ENCODE measurements at places on chromosomes 4 and X.
A peak's percentile ranks its signal among the peaks of the same experiment; 100 is the strongest.

- peak; percentile 37 for DNase-seq
Measured at GRCh38 chr4:82421796-82422560, 8.3 kb downstream of the HNRNPDL start.

DNA sequence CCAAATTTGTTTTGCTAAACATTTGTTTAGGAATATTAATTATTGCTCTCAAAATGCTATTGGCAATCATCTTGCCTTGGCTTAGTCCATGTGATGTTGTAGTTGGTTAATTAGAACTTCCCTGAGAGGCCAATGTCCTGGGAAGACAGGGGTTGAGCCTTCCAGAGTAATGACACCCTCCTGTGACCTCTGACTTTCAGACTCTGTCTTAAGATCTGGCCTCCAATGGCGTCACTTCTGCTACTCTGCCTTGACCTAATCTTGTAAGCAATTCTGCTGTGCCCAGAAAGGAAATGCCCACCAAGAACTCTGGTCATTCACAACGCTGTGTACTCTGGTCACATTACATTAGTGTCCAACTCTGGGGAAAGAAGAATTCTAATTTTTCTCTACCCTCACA is 111.9 kb downstream of the SH3RF1 start:
- DNase-seq: no peak

GRCh38 chrX:119290476-119290875 is 54.4 kb downstream of the PGRMC1 start:
- DNase-seq: no peak

DNA sequence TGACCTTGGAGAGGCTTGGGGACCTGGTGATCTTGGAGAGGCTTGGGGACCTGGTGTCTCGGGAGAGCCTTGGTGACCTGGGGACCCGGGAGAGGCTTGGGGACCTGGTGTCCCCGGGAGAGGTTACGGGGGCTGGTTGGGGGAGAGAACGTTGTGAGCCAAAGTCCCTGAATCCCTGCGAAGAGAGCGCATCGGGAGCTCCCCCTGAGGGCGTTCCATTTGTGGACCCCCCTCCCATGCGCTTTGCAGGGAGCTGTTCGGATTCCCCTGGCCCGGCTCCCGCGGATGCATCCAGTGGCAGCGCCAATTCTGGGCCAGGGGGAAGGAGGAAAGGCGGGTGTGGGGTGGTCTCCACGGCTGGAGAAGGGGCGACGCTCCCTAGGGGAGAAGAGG is 13.3 kb downstream of the SHOX start:
- DNase-seq: no peak

GRCh38 chr4:122412547-122412946 is 33.7 kb downstream of the ADAD1 start:
- DNase-seq: peak; percentile 28

- DNase-seq: peak; percentile 51
Measured at GRCh38 chrX:3815896-3816664, 102.6 kb upstream of the PRKX start.

DNA sequence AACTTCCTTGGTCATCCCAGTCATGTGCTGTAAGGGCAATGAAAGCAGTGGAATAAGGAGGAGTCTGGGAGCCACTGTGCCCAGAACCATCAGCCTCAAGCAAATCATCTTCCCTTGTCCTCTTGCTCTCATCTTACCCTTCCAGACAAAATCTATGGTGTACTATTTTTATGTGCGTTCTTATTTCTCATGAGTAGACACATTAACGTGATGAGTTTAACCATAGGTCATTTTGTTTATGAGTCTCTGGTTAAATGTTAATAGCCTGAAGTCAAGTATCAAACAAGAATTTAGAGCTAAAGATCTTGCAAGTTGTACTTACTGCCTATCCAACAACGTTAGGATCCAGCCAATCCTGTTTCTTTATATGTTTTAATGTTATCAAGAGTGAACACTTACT is 495.3 kb downstream of the SPRY1 start:
- DNase-seq: no peak

- DNase-seq: peak; percentile 84
Measured at GRCh38 chr4:88007304-88008121, at the start of gene PKD2. Gene PKD2 (plus strand): TSS chr4:88007635. CDS start chr4:88007734, 99 bp downstream.

GRCh38 chr4:3249711-3250437 is 915 bp downstream of the MSANTD1 start:
- DNase-seq: no peak

- DNase-seq: no peak
Measured at GRCh38 chr4:188613976-188614375, 474.7 kb downstream of the TRIML1 start.

GRCh38 chr4:107885865-107886264 is 45.5 kb upstream of the CYP2U1 start:
- DNase-seq: no peak

DNA sequence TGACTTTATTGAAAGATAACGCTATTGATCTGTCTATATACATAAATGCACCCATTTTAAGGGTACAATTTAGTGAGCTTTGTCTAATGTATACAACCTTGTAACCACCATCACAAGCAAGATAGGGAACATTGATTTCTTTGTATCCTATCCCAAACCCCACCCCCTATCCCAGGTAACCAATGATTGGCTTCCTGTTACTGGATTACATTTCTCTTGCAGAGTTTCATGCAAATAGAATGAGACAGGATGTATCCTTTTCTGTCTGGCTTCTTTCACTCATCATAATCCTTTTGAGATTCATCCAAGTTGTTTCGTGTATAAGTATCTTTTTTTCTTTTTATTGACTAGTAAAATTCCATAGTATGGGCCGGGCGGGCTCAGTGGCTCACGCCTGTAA is 1.6 kb upstream of the GRIPAP1 start:
- DNase-seq: no peak

DNA sequence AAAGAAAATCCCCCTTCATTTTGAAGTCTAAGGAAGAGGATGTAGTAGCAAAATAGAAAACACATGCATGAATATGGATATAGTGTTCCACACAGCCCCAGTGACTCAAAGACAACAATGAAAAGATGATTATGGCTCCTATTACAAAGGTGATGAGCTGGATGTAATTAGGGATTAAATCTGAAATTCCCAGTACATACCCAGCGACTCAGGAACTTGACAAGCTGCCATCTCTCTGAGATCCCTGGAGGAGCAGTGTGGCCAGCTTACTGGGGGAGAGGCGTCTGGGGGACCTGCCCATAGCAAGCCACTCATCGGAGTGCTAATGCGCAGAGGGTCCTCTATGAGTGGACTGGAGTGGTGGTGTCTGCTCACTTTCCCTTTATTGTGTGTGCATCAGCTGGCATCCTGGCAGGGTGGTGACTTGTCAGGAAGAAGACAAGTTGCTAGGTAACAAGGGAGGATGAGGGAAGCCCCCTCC is 42.7 kb upstream of the MGST2 start:
- no peak for DNase-seq

DNA sequence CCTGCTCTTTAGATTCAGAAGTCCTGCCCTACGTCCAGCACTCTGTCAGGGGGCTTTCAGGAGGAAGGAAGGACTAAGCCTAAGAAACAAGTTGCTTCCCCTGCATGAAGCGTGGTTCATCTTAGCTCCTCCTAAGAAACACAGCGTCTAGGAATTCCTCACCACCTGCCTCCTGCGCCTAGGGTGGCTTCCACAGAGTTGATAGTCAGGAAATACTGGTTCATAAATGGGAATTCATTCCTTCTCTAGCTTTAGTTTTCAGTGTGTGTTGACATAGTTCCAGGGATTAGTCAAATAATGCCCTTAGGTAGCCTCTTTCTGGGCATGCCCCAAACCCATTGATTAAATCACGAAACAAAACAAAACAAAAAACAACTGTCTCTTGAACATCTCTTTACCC is 1.7 kb upstream of the MXRA5 start:
- no peak for DNase-seq

- no peak for DNase-seq
Measured at GRCh38 chr4:156764145-156764544, 207.5 kb downstream of the PDGFC start.

- DNase-seq: no peak
Measured at GRCh38 chrX:139298437-139298836, 232.1 kb upstream of the F9 start.

DNA sequence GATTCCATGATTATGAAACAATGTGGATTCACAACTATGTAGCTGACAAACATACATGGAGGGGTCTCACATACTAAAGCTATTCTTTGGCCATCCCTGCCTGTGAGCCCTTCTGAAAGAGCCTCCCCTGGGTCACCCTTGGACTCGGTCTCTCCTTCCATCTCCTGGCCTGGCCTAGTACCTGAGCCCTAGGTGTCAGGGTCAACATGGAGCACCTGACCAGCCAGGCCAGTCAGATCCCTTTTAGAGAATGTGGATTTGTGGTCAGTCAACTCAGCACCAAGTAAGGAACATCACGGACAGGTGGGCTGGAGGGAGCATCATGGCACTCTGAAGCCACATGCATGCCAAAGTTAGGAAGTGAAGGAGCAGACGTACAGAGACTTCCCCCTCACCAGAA is 16.3 kb downstream of the ATP8A1 start:
- DNase-seq: no peak

GRCh38 chr4:118968005-118968404 is 79.4 kb downstream of the SYNPO2 start:
- peak; percentile 89 for DNase-seq

- no peak for DNase-seq
Measured at GRCh38 chr4:125808570-125808969, 493.8 kb downstream of the FAT4 start.

- no peak for DNase-seq
Measured at GRCh38 chr4:126071346-126072333, 756.9 kb downstream of the FAT4 start.

GRCh38 chr4:2254665-2255500 is 7.0 kb downstream of the MXD4 start:
- DNase-seq: no peak

GRCh38 chrX:13110433-13111324 is 66.3 kb upstream of the FAM9C start:
- DNase-seq: no peak

- peak; percentile 0 for DNase-seq
Measured at GRCh38 chr4:34108391-34108790, 2135.9 kb downstream of the ARAP2 start.

DNA sequence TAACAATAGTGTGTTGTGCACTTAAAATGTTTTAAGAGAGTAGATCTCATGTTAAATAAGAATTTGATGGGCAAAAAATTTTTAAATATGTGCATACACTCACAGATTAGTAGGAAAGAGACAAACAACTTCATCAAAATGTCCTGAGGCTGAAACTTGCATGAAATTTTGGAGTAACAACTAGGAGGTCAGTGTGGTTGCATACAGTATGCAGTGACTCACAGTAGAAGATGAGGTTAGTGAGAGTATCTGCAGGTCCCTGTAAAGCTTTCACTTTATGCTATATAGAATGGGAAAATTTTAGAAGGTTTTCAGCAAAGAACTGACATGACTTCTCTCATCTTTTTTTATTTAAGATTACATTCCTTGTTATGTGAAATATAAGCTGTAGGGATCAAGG is 453.1 kb upstream of the KLHL4 start:
- no peak for DNase-seq

DNA sequence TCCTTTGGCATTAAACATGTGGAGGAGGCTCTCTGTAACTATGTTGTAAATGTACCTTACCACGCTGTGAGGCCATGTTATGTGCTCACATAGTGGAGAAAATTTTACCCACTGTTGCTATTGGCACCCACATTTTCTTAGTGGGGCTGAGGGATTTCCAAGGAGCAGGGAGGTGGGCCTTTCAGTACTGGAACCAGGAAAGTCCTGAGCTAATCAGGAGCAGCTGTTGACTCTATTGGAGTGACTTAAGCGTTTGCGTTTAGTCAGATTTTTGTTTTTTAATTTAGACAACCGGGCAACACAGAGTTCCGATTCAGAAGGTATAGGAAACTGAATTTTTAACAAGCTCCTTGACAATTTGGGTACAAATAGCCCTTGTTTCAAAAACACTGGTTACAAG is 30.7 kb upstream of the WDR17 start:
- no peak for DNase-seq

DNA sequence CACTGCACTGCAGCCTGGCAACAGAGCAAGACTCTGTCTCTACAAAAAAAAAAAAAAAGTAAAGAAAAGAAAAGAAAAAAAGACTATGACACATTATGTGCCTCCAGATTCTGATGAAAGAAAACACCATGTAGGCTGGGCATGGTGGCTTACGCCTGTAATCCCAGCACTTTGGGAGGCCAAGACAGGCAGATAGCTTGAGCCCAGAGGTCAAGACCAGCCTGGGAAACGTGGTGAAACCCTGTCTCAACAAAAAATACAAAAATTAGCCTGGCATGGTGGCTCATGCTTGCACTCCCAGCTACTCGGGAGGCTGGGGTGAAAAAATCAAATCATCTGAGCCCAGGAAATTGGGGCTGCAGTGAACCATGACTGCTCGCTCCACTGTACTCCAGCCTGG is 19.4 kb downstream of the THOC2 start:
- DNase-seq: no peak

- DNase-seq: peak; percentile 37
Measured at GRCh38 chrX:152912106-152912505, 14.2 kb downstream of the ZNF185 start.

- no peak for DNase-seq
Measured at GRCh38 chr4:183783991-183784553, 121.0 kb upstream of the STOX2 start.

DNA sequence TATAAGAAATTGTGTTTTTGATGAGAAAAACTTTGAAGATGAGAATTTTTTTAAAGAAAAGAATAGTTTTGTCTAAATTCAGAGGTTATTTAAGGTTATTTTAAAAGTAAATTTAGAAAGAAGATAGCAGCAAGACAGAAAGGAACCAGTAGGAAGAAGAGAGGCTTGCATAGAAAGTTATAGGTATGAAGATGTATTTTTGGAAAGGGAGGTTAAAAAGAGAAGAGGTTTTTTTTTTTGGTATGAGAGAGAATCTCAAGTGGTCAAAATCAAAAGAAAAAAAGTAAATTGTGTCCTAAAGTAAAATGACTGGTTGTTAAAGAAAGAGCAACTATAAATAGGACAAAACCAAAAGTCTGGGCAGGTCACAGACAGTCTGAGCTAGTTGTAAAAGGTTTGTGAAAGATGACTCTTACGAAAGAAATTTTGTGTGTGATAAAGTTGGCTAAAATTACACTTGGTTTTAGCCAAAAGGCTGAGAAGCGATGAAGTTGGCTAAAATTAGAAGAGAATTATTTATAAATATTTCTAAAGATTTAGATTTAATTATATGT is 16.4 kb upstream of the EIF4E start:
- peak; percentile 36 for DNase-seq

- DNase-seq: peak; percentile 28
Measured at GRCh38 chrX:56728752-56729151, 291 bp upstream of the NBDY start.

GRCh38 chr4:7872264-7872771 is 67.3 kb downstream of the AFAP1 start:
- DNase-seq: no peak

- DNase-seq: no peak
Measured at GRCh38 chr4:158300012-158300411, 89.7 kb downstream of the TMEM144 start.

GRCh38 chr4:33111117-33111516 is 2390.9 kb downstream of the PCDH7 start:
- DNase-seq: no peak

DNA sequence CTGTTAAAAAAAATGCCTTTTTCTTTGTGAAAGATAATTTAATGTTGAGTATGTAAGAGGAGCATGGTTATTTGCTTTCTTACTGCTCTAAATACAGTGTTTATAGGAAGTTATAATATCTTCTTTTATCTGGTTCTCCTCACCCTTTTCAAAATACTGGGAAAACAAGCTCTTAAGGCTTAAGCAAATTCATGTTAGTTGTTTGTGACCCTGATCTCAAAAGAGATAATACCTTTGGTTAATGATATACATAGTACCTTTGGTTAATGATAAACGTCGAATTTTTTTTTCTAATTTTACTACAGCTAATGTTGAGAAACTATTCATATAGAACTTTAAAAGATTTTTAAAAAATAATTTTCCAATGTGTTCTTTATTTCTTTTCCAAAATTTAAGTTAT is 180.1 kb downstream of the RAPGEF2 start:
- no peak for DNase-seq

GRCh38 chr4:132065940-132066495 is 1083.1 kb upstream of the PCDH10 start:
- DNase-seq: peak; percentile 3
